Skeletal muscle cell (primary cell): ENCODE measurements at places on chromosomes 13 and 19.

DNA sequence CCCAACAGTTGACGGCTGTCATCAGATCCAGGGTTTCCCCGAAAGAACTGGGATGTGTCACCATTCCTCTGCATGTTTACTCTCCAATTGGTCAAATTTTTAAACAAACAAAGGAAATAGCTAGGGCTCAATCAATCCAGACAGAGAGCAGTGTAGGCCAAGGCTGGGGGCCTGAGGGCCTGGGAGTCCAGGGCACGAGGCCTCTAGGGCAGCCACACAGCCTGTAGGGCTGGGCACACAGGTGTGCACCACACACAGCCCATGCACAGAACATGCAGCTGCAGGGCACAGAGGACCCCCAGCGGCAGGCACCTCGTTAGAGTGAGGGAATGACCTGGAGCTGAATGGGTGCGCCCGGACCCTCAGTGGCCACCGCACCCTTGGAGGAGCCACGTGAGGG is 9.5 kb downstream of the MIER2 start:
- DNase-seq = no peak

DNA sequence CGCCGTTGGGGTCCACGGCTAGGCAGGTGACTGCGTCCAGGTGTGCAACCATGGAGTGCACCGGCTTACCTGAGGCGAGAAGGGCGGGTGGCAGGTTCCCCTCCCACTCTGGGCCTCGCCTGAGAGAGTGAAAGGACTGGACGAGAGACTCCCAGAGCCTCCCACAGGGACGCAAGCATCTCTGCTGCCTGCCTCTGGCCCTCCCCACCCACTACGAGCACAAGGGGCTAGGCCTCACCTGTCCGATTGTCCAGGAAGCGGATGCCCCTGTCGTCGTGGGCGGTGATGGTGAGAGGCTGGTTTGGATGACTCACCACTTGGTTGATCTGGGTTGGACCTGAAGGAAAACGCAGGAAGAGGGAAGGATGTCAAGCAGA is 5.1 kb upstream of the PRKD2 start:
- no peak for DNase-seq

DNA sequence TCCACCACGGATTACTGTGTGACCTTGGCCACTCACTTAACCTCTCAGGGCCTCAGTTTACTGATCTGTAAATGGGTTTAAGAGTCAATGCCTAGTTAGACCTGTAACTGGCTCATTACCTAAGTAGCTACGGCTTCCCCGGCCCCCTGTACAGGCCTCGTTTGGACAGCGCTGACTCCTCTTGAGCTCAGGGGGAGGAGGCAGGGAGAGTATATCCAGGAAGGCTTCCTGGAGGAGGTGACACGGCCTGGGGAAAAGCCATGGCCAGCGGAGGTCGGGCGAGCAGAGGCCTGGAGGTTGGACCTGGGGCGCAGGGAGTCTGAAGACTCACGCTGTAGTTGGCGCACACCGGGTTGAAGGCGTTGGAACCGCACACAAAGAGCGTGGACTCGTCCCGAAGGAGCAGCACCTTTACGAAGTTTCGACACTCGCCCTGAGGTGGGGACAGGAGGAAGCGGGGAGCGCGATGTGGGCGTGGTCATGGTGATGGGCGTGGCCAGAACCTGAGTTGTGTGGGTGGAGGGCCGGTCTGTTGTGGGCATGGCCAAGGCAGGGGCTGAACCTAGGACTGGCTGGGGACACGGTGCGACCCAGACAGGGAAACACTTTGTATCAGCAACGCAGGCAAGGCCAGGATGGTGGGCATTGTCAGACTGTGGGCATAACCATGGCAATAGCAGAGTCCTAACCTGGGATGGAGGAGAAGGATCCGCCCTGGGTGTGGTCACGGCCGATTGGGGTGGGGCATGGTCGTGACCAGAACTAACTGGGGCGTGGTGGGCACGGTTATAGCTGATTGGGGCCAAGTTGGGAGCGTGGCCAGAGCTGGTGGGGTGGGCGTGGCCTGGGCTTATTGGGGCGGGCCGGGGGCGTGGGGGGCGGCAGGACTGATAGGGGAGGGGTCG is 3.6 kb downstream of the SEMA6B start:
- no peak for DNase-seq

DNA sequence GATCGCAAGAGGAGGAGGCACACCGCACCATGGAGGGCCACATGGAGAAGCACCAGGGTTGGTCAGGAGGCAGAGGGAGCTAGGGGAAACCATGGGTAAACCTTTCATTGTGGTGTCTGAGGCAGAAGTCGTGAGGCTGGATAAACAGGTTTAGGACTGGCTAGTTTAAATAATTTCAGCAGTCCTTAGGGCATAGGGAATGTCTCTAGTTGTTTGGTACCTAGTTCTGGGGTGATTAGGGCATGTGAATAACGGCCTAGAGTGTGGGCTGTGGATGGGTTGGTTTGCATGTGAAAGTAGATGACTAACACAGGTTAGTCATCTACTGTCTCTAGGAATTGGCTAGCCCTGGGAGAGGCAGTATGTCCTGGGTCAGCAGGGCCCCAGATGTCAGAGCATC is 102.3 kb downstream of the STOML3 start:
- peak; percentile 47 for DNase-seq

- DNase-seq = peak; percentile 38
These were observed 63.5 kb upstream of the SPATA13 start for GRCh38 chr13:24097064-24097463.

DNA sequence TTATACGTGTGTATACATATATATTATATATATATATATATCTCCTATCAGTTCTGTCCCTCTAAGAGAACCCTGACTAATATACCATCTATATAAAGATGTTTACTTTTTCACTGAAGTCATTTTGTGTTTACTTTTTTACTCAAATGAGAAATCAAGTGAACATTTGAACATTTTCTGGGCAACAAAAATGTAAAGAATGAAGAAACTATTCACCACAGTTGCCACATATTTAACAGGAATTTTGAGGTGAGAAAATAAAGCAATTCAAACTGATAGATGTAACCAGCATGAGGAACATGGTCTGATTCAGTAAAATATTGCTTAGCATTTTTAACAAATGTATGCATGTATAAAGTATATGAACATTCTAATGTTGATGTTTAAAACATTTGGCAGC is 299.2 kb upstream of the KLHL1 start:
- no peak for DNase-seq

DNA sequence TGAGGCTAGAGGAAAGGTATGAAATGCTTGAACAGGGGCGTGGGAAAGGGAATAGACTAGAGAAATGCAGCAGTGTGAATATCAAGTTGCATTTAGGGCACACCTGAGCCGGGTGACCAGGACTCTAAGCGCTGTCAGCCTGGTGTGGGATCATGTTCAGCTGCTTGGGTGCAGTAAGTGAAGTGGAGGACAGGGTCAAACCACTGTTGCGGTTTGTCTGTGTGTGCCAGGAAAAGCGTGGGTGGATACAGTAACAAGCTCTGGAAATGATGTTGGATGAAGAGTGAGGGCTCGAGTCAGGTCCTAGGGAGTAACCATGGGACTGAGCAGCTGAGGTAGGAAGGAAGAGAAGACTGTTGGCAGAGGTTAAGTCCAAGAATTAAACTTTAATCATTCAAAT is 15.8 kb downstream of the DGKH start:
- DNase-seq = peak; percentile 80

GRCh38 chr19:14370169-14370939 is 10.9 kb upstream of the ADGRE5 start:
- no peak for DNase-seq

- DNase-seq = no peak
These were observed 15.4 kb downstream of the AP1M1 start for GRCh38 chr19:16213076-16213475.

DNA sequence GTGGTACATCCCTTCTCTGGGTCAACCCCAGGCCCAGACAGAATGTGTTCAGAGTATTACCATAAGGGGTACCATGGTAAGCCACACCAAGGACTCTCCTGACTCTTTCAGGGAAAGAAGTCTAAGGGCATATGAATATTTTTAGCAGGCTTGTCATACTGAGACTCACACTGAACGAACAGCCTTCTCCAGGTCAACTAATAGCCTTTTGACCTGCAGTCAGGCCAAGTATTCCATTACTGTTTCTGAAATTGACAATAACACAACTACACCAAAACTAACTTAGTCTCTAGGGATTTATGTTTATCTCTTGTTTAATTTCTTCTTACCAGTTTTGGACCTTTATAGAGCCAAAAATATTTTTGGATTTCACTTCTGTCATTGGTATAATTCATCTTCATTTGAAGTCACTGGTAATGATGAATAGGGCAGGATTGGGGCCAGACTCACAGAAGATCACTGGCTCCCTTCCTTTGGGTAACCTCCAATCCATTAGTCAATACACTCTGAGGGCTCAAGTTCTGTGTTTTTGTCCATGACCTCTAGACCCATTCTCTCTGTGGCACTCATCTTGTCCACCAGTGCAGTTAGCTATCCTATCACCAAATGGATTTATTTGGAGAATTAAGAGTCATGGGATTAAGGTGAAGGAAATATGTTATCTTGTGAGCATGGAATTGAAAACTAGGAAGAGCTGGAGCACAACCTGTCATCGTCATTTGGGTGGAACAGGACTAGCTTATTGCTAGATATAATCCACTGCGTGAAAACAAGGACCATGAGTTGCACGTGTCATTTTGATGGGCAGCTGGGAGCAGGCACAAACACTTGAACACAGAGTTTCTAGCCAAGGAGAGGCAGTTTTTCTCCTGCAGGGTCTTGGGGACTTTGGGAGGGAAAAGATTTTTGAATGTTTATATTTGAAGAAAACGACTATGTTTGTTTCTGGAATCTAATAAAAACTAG is 313.3 kb downstream of the DCLK1 start:
- no peak for DNase-seq

GRCh38 chr19:10554760-10555609 is 10.8 kb downstream of the KRI1 start:
- DNase-seq = no peak

GRCh38 chr13:37657134-37657533 is 58.6 kb upstream of the POSTN start:
- DNase-seq = peak; percentile 49

DNA sequence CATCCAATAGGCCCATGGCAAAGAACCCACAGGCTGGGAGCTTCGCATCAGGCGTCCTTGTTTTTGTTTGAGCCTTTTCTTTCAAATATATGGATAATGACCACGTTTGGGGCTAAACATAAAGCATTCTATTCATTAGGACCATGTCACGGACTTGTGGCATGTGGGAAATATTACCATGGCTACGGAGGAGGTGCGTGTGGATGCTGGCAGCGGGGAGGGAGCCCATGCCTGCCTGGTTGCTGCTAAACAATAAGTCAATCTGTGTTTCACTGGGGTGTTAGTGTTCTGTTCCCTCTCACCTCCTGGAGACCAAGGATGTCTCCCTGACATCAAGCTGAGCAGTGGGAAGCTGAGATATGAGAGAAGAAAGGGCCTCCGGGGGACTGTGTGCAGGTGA is 121.1 kb downstream of the IRS2 start:
- DNase-seq = no peak

DNA sequence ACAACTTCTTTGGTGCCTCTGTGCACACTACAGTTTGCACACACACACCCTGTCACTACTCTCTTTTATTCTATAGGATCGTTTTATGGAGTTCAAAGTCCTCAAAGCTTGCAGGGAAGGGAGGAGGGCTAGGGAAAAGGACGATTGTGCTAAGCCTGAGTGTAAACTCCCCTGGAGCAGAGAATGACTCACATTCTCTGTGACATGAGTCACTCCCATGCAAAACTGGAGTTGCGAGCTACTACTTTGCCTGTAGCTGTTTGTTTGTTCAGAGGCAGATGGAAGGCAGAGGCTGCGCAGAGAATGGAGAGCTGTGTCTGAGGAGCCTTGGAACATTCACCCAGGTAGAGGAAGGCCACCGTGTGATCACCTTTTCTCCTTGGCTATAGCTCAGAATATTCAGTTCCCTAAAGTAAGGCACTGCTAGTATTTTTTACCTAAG is 80.5 kb upstream of the MBNL2 start:
- DNase-seq = peak; percentile 65

- DNase-seq = no peak
These were observed 1.1 kb downstream of the TSSK6 start for GRCh38 chr19:19514215-19514657.

- DNase-seq = no peak
These were observed 605.3 kb upstream of the SPRY2 start for GRCh38 chr13:80946008-80946802.

GRCh38 chr19:33248954-33249613 is 23.4 kb upstream of the SLC7A10 start:
- DNase-seq = no peak

- peak; percentile 25 for DNase-seq
These were observed 14.8 kb downstream of the DHX34 start for GRCh38 chr19:47363758-47364531.

DNA sequence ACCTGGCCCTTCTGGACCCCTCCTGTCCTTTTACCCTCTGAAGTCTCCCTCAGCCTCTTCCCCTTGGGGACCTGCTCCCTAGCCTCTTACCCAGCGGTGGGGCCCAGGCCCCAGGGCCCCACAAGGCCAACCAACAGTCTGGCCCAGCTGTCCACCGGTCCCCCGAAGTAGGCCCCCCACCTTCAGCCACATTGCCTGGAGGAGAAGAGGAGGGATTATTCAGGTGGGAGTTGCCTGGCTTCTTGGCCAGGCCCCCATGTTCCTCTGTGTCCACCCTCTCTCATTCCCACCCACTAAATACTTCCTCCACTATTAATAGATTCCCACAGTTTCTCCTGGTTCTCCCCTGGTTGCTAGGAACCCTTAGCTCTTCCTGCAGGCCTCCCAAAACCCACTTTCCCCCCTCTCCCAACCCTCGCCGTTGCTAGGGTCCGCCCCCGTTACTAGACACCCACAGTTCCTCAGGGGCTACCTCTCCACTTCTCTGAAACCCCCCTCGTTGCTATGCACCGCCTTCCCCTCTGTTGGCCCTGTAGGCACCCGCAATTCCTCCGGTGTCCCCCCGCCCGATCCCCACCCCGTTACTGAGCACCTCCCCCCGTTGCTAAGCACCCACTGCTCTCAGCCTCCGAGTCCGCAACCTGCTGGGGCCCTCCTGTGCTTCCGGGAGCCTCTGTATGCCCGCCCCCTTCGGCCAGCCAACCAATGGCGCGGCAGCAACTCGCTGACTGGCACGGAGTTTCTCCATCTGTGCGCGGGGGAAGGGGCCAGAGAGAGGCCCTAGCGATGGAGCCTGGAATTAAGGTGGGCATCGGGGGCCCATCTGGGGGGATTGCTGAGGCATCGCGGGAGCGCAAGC is 2.0 kb downstream of the COQ8B start:
- peak; percentile 78 for DNase-seq

DNA sequence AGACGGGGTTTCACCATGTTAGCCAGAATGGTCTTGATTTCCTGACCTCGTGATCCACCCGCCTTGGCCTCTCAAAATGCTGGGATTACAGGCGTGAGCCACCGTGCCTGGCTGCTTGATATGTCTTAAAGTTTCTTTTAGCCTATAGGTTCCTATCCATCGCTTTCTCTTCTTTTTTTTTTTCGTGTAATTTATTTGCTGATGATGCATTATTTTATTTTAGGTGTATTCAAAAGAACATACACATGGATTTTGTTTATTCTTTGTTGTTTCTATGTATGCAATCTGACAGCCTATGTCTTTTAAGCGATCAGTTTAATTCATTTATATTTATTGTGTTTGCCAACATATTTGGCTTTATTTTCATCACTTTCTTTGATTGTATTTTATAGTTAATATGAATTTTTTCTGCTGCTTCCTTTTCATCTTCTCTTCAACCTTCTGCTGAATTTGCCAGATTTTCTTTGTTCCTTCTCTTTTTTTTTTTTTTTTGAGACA is 26.0 kb upstream of the TNFAIP8L1 start:
- no peak for DNase-seq

GRCh38 chr19:46815833-46816627 is 27.6 kb upstream of the SLC1A5 start:
- no peak for DNase-seq
